Transverse colon (tissue), 4 donors: ENCODE measurements at places on chromosomes 6 and 20. TPM values are rescaled to one million over a fixed set of nuclear protein-coding genes. Genes with fewer than 3 reads are reported as not detected.
A peak's percentile ranks its signal among the peaks of the same experiment; 100 is the strongest.

GRCh38 chr6:158640519-158640918, 4.0 kb downstream of the DYNLT1 start:
- no peaks in the 10 kb centered on the region for H3K27me3 ChIP-seq
- H3K36me3 ChIP-seq, result peaks cover 9% of the 10 kb centered on the region
- no peak overlapping the region for H3K27ac ChIP-seq
- DNase-seq, result no peak

DNA sequence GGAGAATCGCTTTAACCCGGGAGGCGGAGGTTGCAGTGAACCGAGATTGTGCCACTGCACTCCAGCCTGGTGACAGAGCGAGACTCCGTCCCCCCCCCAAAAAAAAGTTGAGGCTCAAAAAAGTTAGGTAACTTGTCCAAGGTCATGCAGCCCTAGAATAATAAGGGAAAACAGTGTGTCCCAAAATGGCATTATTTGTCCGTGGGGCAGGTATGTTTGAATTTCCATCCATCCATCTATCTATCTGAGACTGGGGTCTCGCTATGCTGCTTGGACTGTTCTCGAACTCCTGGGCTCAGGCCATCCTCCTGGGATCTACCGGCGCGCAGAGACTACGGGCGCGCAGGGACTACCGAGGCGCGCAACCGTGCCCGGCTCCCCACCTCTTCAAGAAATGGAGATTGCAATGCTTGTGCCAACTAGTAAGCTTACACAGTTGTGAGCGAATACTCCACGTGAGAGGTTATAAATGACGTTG, 374 bp upstream of the ABCC10 start:
- no peaks in the 10 kb centered on the region for H3K27me3 ChIP-seq
- DNase-seq, result no peak
- no peaks in the 10 kb centered on the region for H3K36me3 ChIP-seq
- peak overlapping the region; percentile 96 for H3K27ac ChIP-seq
- H3K4me1 ChIP-seq, result peaks cover 7% of the 10 kb centered on the region

- no peaks in the 10 kb centered on the region for H3K27me3 ChIP-seq
- H3K4me1 ChIP-seq, result peaks cover 65% of the 10 kb centered on the region
- H3K4me3 ChIP-seq, result peak overlapping the region; percentile 36
- peak overlapping the region; percentile 85 for H3K27ac ChIP-seq
Observed at GRCh38 chr6:125918681-125919566, 37.6 kb upstream of the HINT3 start.

Gene MYL9
- 156 TPM for total RNA-seq

Gene TRMT11
- 152 TPM for total RNA-seq

Gene TCP11
- not detected for total RNA-seq

Gene SENP6
- 97.9 TPM for total RNA-seq
